ENCODE measurements at places on chromosomes 6 and 20.

DNA sequence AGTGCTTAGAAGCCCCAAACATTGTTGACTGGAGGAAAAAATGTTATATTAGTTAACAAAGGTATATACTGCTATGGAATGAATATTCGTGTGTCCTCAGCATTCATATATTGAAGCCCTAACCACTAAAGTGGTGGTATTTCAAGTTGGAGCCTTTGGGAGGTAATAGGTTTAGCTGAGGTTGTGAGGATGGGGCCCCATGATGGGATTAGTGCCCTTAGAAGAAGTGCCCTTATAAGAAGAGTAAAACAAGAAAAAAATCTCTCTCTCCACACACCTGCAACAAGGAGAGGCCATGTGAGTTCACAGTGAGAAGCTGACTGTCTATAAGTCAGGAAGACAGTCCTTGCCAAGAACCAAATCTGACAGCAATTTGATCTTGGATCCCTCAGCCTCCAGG, 761.7 kb upstream of the FLRT3 start:
- DNase-seq = no peak

GRCh38 chr6:52591832-52592231, 15.0 kb upstream of the TRAM2 start:
- DNase-seq = no peak

- no peak for DNase-seq
Measured at GRCh38 chr6:119148825-119149525, 70.5 kb upstream of the FAM184A start.

DNA sequence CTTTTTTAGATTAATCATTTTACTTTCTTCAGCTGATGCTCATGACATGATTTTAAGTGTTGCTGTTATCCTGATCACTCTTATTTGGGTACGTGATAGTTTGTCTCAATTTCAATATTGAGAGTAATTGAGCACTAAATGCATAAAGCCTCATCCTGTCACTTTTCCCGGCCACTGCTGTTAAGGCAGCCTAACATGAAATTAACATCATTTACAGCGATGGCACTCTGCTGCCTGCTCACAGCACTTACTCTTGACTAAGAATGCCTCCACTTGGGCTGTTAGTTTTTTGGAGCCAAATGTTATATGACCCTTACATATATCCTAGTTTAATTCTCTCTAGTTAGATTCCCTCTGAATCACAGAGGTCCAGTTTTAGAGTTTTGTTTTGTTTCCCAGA, 107.3 kb downstream of the SLX4IP start:
- DNase-seq = no peak

DNA sequence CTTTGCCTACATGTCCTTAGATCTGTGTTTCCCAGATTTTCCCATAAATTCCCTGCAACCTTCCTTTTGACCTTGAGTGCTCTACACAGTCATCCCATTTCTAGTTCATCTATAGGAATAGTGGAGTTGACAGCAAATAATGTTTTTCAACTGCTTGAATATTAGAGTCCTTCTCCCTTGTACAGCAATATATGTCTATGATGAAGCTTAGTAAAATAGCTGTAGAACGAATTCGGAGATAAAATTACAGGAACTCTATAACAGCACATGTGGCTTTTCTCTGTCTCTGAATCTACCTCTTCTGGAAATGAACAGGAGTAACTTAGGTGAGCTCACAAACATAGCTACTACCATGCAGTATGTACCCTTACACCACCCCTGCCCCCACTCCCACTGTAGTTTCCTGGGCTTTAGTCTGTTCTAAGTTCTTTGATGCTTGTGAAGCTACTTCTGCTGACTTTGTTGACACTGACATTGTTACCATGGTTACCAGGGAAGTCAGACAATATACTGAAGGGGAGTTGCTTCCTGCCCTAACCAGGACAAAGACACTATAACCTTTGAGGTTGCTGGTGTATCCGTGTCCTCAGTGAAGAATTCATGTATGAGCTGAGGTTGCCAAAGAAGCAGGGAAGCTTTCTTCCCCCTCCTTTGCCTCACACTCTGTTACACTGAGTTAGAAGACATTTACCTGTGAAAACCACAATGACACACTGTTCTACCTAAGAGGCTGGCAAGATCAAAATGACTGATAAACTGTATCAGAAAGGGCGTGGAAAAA, 35.8 kb upstream of the SHLD1 start:
- peak; percentile 57 for DNase-seq

DNA sequence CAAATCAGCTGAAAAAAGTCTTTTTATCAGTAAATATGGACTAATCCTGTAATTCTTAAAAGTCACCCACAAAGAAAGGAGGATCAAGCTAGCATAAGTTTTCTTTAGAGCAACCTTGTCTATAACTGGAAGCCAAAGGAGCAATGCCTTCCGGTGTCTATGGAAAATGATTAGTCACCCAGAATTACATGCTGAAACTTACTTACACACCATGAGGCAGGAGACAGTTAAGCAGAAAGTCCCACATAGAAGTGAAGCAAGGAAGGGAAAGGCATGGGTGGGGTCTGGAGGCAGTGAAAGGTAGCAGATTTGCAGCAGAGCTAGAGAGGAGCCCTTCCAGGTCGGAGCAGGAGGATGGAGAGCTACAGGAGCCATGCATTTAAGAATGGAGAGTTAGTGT, 153.7 kb upstream of the RIPOR2 start:
- DNase-seq = no peak

- no peak for DNase-seq
Measured at GRCh38 chr20:44701118-44701857, 13.9 kb upstream of the CCN5 start.

GRCh38 chr6:27838945-27839625, 73.1 kb downstream of the OR2B2 start:
- DNase-seq = no peak

GRCh38 chr20:49863666-49864065, 51.0 kb downstream of the SLC9A8 start:
- no peak for DNase-seq

DNA sequence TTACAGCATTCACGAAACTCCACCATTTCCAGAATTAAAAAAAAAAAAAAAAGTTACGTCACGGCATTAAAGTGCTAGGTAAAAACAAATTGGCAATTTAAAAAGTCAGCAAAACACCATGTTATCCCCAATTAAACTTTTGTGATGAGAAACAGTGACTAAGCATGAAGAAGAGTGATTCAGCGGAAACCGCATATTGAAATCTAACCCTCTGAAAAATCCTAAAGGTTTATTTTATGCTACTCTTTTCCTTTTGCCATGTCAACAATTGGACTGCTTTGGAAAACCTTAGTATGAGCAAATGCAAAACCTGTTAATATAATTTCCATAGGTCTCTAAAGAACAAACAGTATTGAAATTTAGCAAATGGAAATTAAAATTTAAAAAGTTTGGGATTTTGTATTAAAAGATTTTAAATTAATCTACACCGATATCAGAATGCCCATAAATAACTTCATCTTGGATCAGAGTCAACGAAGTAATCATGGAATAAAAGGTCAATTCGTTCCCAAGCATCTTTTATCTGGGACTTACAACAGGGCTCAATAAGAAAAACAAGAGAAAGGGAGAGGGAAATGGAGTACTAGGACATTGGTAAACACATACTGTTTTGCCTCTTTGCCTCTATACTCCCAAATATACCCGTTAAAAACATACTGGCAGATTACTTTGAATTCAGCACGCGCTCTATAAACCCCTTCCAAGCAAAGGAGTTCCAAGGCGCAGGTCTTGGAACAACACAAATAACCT, 1.1 kb downstream of the FBXO30 start:
- DNase-seq = no peak

GRCh38 chr20:8152183-8152582, 20.1 kb downstream of the PLCB1 start:
- DNase-seq = no peak

DNA sequence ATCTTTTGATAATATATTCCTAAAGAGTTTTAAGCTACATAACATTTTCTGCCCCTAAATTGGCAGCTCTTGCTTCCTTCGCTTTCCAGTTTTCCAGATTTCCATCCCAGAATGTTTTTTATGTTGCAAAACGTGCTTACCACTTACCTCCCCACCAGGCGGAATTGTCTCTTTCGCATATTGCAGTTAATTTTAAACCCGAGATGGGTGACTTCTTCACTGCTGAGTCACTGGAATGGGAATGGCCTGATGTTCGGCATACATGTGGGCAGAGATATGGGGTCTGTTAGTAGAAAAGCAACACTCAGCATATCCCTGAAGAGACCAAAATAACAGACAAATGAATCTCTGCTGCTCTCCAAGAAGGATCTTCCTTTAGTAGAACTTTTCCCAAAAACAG, 491.2 kb downstream of the PREX1 start:
- no peak for DNase-seq

GRCh38 chr6:169984181-169985120, 233.0 kb downstream of the ERMARD start:
- no peak for DNase-seq

DNA sequence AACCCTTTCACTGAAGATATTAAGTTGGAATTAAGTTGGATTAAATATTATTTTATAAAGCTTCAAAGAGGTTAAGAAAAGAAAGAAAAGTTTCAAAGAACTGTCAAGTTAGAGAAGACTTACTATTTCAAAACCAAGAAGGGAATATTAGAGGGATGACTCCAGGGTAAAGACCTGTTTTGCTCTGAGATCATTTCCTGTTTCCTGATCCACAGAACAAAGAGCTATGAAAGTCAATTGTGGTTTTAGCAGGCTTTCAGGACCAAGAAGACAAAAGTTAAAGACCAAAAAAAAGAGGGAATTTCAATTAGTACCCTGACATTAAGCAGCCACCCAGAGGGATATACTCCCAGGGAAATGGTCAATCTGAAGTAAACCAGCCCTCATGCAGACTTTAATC, 19.4 kb downstream of the ESF1 start:
- DNase-seq = no peak

GRCh38 chr6:87789198-87789899, 87.3 kb upstream of the AKIRIN2 start:
- DNase-seq = no peak

DNA sequence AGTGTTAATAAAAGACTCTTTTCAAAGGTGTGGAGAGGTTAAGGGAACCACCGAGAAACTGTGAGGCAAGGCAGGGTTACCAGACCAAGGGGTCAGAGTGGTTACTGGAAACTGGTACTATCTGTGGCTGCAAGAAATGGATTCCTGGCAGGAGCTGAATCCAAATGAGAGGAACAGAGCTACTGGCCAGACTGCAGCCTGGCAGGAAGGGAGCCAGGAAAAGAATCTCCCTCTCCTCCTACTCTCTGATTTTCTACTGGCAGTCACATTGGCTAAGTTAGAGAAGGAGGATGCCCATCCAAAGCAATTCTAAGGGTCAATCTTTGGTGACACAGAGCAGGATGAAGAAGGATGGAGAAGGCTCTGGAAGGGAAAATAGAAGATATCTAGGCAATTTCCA, 211.5 kb downstream of the GRM1 start:
- DNase-seq = no peak

- DNase-seq = no peak
Measured at GRCh38 chr6:41702089-41702745, 33.2 kb downstream of the TFEB start.

DNA sequence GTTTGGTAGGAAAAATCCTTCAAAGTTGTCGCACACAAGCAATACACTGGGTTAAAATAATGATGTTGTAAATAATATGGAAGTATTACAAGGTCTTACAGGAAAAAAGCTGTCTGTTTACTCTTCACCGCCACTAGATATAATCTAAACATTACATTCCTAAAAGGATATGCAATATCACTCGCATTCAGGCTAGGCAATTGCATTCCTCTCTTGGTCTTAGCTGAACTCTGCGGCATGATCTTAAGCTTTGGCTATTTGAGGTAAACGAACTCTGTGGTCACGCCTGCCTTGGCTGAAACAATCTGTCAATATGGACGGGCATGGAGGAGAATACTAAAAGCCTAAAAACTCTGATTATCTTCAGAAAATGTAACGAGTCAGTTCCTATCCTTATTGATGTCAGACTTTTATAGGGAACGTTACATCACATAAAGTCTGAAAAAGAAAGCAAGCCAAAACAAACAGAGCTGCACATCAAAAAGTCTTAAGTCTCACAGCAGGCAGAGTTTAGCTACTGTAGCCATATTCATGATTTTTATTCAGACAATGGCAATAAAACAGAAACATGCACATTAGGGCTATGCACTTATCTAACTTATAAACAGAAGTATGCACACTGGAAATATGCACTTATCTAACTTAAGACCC, 30.8 kb upstream of the FILIP1 start:
- DNase-seq = no peak

GRCh38 chr6:134309227-134309626, 8.7 kb downstream of the SGK1 start:
- DNase-seq = no peak

- no peak for DNase-seq
Measured at GRCh38 chr6:71204741-71205140, 83.9 kb upstream of the OGFRL1 start.

DNA sequence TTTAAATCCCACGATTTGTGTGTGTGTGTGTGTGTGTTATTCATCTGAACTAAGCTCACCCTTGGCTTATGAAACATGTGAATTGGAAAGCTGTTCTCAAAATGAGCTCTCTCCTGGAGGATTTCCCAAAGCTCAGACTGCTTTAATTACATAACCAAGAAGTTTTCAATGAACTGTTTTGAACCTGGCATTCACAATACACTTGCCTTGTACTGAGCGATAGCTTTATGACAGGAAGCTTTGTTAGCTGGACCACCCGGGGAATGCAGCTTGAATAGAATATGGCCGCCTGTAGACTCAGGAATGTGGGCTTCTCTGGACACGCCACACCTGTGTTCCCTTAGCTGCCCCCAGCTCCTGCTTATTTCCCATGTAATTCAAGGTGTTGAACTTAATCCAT, 71.4 kb upstream of the PREP start:
- no peak for DNase-seq

- no peak for DNase-seq
Measured at GRCh38 chr6:46948699-46949098, 27.0 kb upstream of the ADGRF5 start.

- no peak for DNase-seq
Measured at GRCh38 chr6:18545726-18546125, 158.6 kb downstream of the RNF144B start.

- no peak for DNase-seq
Measured at GRCh38 chr6:123668965-123669591, 32.3 kb upstream of the TRDN start.

DNA sequence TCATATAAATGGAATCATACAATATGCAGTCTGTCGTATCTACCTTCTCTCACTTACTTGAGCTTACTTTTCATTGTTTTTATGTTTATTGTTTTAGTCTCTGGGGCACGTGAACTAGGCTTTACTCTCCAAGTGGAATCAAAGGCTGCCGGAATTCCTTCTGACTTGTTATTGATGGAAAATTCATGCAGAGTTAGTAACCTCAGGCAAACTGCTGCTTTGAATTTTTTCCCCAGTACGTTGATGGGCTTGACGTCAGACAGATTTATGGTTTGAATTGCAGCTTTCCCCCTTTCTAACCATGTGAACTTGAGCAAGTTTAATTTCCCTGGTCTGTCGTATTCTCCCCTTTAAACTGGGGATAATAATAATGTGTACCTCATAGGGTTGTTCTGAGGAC, 68.6 kb downstream of the ZDHHC14 start:
- no peak for DNase-seq

GRCh38 chr6:125781314-125781868, 9.4 kb upstream of the NCOA7 start:
- no peak for DNase-seq

- no peak for DNase-seq
Measured at GRCh38 chr20:48467622-48468021, 360.2 kb downstream of the PREX1 start.

- no peak for DNase-seq
Measured at GRCh38 chr20:59850018-59850641, 83.3 kb downstream of the SYCP2 start.

GRCh38 chr6:97023982-97024381, 99.5 kb downstream of the KLHL32 start:
- DNase-seq = no peak

Data from stimulated activated CD4-positive, alpha-beta T cell treated with anti-CD3 and anti-CD28 coated beads, Interleukin-1b, Interleukin-23, amount 100 ng/mL, for 1 hour (primary cell).